A549 treated with ZK216348 at 1 μM for 4 hours (cell line): ENCODE measurements at places on chromosomes 12 and 14. TPM values are rescaled to one million over a fixed set of nuclear protein-coding genes. Genes with fewer than 3 reads are reported as not detected.

Gene KRT6A
- 3.0 to 5.6 TPM (median 5.1 TPM) in 5 replicates for total RNA-seq

Gene TAS2R46
- not detected in 5 replicates for total RNA-seq

Gene KRT86
- 32.5 to 48.5 TPM (median 46.2 TPM) in 5 replicates for total RNA-seq

Gene TAS2R14
- 0.47 to 0.77 TPM (median 0.56 TPM) in 5 replicates for total RNA-seq

Gene CLIP1
- total RNA-seq, result 35.8 to 51.2 TPM (median 44.4 TPM) in 5 replicates

Gene LMNTD1
- not detected in 5 replicates for total RNA-seq

Gene ZDHHC22
- 0.13 to 0.20 TPM (median 0.20 TPM) in 5 replicates for total RNA-seq

Gene GPR84
- total RNA-seq, result not detected in 5 replicates

Gene CCDC38
- 0.09 to 0.13 TPM in 2 of 5 replicates, not detected in the others for total RNA-seq

Gene BCL2L14
- total RNA-seq, result not detected in 5 replicates

Gene M6PR
- 143 to 199 TPM (median 162 TPM) in 5 replicates for total RNA-seq

Gene LRIG3
- total RNA-seq, result 3.9 to 5.5 TPM (median 5.0 TPM) in 5 replicates

Gene HOMEZ
- 5.7 to 9.9 TPM (median 9.2 TPM) in 5 replicates for total RNA-seq

Gene CCDC91
- 18.0 to 33.0 TPM (median 25.4 TPM) in 5 replicates for total RNA-seq

Gene AMDHD1
- total RNA-seq, result 1.9 to 2.4 TPM (median 2.3 TPM) in 5 replicates

Gene FAM90A1
- total RNA-seq, result 0.10 to 0.24 TPM (median 0.12 TPM) in 3 of 5 replicates, not detected in the others

Gene TMEM229B
- 0.15 to 0.24 TPM (median 0.18 TPM) in 5 replicates for total RNA-seq

Gene BMP4
- 1.2 to 2.9 TPM (median 2.7 TPM) in 5 replicates for total RNA-seq

Gene OTX2
- not detected in 5 replicates for total RNA-seq

Gene LHX5
- total RNA-seq, result not detected in 5 replicates

Gene PTHLH
- 17.6 to 22.9 TPM (median 19.5 TPM) in 5 replicates for total RNA-seq

Gene TAS2R43
- not detected in 5 replicates for total RNA-seq

Gene CSRP2
- 21.4 to 26.5 TPM (median 21.9 TPM) in 5 replicates for total RNA-seq

Gene APEX1
- total RNA-seq, result 248 to 284 TPM (median 259 TPM) in 5 replicates

Gene LTBR
- 154 to 248 TPM (median 229 TPM) in 5 replicates for total RNA-seq

Gene SLC39A2
- total RNA-seq, result not detected in 5 replicates

Gene RBP5
- not detected in 5 replicates for total RNA-seq

Gene RPS6KA5
- 2.5 to 4.8 TPM (median 4.4 TPM) in 5 replicates for total RNA-seq

Gene LRRC9
- not detected in 5 replicates for total RNA-seq

Gene KLRC1
- 0.09 TPM in 1 of 5 replicates, not detected in the others for total RNA-seq
